ENCODE measurements at places on chromosomes 5 and 9.

DNA sequence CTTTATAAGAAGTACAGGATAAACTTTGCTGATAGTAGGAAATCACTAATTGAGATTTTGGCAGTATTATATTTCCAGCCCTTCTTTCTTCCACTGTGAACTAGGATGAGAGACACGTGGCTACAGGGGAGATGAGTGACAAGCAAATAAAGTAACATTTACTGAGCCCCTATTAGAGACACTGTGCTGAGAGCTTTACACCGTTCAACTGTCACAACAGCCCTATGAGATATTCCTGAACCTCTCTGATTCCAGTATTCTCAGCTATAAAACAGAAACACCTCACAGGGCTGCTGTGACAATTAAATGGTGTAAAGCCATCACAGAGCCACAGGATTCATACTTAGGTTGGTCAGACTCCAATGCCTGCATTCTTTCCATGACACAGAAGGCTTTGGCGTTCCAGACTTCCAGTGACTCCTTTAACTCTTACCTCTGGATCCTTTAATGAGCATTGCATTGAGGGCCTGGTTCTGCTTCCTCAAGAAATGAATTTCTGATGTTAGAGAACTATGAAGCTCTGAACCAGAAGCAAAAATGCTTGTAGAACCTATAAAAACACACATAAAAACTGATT is 169.0 kb downstream of the CDK5RAP2 start:
- no peak for DNase-seq

DNA sequence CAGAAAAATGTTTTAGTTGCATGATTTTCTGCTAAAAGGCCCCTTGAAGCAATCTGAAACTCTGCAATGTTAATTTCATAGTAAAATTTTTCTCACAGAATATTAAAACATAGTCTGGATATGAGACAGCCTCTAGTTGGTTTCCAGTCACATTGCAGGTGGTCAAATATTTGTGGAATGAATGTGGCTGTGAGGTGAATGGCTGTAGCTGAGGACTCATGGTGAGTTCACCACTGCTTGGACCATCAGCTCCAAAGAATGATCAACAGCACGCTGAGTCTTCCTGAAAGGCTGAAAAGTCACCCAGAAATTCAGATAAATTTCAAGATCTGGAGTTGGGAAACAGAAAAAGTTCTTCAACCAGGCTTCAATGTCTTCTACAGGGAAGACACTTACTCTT is 79.8 kb downstream of the MAT2B start:
- DNase-seq, result no peak

DNA sequence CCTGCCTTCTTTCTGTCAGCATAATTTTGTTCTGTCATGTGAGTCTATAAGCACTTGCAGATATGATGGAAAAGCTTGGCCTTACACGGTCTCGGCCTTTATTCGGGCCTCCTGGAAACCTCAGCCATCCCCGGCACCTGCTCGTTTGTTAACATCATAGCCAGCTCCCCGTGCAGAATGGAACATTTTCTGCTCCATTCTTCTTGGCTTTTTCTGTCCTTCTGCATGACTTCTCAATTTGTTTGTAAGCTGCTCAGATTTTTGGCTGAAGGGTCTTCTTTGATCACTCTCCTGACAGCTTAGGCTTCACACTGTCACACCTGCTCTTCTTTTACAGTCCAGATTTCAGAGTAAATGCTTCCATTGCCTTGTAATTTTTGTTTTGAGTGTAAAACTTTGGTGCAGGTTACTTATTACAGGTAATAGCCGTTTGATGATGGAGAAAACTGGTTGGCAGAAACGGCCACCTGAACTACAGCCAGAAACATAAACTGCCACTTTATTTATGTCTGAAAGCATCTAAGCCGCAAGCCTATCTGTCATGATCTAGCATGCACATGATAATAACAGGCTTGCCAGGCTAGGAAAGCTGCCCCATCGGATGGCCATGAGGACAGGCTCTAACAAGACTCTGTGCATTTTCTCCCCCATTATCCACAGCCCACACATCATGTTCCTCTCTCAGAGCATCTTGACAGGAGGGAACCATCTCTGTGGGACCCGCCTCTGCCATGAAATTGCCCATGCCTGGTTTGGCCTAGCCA is 197.0 kb downstream of the AOPEP start:
- DNase-seq, result no peak

DNA sequence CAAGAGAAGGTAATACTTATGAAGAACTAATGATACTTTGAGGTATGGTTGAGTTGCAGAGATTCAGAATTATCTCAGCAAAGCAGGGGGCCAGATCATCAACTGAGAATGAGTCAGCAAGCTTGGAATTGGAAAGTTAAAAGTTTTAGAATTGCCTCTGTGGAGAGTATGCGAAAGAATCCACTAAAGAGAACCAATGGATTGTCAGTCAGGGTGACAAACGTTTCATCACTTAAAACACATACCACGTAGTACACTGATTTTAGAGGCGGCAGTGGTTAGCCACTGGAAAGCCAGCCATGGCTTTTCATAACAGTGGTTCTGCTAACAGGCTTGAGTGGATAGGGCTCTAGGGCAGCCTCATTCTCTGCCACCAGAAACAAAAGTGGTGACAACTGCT is 30.7 kb downstream of the AOPEP start:
- no peak for DNase-seq

GRCh38 chr5:124404796-124405195 is 341.6 kb downstream of the ZNF608 start:
- peak; percentile 67 for DNase-seq

DNA sequence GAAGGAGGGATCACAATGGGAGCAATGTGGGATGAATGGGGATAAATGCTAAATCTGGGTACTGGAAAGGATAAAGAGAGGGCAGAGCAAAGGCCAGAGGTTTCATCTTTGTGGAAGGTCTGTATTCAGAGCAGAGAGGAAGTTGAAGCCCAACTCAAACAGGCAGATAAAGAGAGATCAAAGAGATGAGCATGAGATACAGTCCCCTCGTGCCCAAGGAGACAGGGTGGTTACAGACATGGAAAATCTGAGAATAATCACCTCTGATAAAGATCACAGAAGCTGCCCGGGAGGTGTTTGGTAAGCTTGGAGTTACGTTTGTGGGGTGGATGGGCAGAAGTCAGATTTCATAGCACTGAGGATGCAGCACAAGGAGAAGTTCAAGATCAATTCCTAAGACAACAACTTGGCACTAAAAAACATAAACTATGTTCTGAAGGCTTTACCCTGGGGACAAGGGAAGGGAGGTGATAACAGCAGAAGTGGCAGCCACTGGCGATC is 459 bp upstream of the ERAP2 start:
- DNase-seq, result peak; percentile 35

All from dermis blood vessel endothelial cell (primary cell).